ENCODE measurements at places on chromosomes 6 and 20. TPM values are rescaled to one million over a fixed set of nuclear protein-coding genes. Genes with fewer than 3 reads are reported as not detected.

- no peak for DNase-seq
Measured at GRCh38 chr6:34370361-34370760, 22.1 kb downstream of the NUDT3 start.

GRCh38 chr6:114452785-114453401, 110.1 kb upstream of the HS3ST5 start:
- DNase-seq, result no peak

- DNase-seq, result no peak
Measured at GRCh38 chr20:23655491-23656211, 17.9 kb upstream of the CST3 start.

DNA sequence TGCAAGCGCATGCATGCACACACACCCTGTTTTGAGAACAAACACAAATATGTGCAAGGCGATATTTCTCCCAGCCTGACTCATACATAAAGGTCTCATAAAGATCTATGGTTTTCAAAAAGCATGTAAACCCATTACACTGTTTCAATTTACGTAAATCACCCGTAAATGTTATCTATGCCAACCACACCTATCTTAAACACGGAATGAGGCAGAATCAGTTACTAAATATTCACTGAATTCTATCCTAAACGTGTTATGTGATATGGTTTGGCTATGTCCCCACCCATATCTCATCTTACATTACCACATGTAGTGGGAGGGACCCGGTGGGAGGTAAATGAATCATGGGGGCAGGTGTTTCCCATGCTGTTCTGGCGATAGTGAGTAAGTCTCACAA, 621.6 kb downstream of the KIF16B start:
- no peak for DNase-seq

- DNase-seq, result no peak
Measured at GRCh38 chr6:16697437-16698161, 63.7 kb downstream of the ATXN1 start.

DNA sequence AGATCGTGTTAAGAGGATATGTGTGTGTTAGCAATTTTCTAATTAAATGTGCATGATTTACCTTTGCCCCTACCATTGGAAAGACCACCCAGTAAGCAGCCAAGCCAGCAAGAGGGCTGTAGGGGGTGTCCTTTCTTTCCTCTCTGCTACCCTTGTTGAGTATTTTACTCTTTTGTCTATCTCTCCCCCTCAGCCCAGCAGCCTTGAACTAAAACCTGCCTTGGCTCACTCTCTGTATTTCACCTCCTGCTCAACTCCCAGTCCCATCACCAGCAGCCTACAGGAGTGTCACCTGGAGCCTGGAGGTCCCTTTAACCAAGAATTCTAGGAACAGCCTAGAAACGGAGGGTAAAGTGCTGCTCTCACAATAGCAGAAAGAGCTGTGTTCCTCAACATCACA, 81.0 kb downstream of the HIVEP2 start:
- no peak for DNase-seq

GRCh38 chr20:9500121-9500520, 14.3 kb upstream of the LAMP5 start:
- no peak for DNase-seq

DNA sequence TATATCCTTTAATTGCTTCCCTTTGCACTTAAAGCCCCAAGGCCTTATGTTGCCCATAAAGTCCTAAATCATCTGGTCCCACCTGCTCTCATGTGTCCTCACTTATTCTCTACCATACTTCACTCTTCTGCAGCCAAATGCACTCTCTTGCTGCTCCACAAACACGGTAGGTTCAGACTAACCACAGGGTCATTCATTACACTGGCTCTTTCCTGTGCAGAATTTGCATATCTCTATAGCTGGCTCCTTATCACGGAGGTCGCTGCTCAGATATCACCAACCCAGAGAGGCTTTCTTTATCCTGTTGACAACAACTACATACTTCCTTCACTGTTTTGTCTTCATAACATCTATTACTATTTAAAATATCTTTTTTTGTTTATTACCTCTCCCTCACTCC, 86.8 kb downstream of the MOXD1 start:
- DNase-seq, result no peak

DNA sequence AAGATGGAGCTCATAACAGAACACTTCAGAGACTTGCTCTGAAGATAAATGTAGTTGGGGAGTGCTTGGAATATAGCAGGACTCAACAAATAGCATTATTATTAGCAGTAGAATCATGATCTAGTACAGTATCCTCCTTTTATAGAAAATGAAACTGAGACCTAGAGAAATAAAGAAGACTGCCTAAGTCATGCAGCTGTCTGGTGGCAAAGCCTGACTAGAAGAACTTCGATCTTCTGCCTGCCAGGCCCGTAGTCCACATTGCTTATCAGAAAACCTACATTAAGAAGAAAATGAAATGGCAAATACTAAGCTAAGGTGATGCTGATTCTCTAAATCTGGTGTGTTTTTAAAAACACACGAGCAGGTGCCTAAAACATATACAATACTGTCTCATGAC, 46.4 kb upstream of the DST start:
- DNase-seq, result no peak

DNA sequence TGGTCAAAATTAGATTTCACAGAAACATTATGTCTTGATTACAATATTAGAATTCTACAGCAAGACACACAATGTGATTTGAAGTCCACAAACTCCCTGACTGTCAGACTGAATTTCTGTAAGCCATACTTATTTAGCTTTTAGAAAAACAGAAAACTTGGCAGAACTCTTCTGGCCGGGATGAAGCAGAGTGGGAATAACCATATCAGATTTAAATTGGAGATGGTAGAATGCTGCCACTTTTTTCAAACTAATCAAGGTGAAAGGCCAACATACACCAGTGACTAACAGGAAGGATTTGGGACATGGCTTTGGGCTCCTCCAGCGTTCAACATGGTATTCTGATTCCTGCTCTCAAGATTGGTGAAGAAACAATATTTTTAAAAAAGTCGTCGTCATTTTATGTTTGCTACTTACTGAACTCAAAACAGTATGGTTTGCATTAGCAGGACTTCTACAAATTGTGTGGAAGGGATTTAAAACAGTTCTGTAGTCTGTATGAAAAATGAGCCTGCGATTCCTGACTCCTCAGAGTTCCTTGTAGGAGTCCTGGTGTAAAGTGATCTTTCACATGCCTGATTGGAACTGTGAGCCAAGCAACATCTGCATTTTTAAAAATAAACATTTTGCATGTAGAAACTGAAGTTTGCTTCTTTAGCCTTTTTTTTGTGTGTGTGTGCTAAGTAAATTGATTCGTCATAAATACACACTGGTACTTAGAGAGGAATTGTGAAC, 297.9 kb upstream of the SOX4 start:
- no peak for DNase-seq

DNA sequence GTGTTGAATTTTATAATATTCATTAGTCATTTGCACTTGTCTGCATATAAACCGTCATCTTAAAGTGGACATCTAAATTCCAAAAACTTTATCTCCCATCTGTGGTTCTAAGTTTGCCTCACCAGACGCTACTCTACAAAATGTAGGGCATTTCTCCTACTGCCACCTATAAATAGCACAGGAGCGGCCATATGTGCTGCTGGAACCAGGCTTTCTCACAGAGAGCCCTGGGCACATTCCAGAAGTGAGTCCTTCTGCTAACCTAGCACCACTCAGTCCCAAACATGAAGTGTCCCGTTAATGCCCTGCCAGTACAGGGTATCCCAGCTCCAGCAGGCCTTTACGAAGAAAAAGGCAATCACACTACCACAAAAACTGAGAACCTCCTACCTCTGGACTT, 153.7 kb downstream of the TMEM242 start:
- no peak for DNase-seq

Gene SDC4
- 4.2 TPM for total RNA-seq

Gene TAGAP
- 210 TPM for total RNA-seq

Gene GINS1
- total RNA-seq, result 1.1 TPM

Gene ADGRF5
- 0.07 TPM for total RNA-seq

Gene CLDN20
- total RNA-seq, result not detected

Gene GRM4
- 0.22 TPM for total RNA-seq

Gene MOXD1
- 0.18 TPM for total RNA-seq

Gene NKAIN4
- total RNA-seq, result not detected

Gene UBE2C
- total RNA-seq, result 0.91 TPM
